Stimulated activated CD4-positive, alpha-beta T cell treated with anti-CD3 and anti-CD28 coated beads, Interleukin-2, amount 100 ng/mL, for 24 hours (primary cell): ENCODE measurements at places on chromosomes 1 and 21.
A peak's percentile ranks its signal among the peaks of the same experiment; 100 is the strongest.

DNA sequence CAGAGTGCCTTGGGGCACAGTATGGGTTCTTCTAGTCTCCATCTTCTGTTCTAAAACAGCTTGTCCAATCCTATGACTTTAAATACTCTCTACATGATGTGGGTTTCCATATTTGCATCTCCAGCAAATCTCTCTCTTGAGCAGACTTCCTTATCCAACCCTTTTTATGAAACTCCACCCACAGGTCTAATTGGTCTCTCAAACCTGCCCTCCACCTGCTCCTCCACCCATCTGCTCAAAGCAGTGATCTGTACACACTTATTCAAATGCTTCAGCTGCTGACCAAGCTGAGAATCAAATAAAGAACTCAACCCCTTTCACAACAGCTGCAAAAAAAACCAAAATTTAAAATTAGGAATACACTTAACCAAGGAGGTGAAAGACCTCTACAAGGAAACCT lies 11.5 kb downstream of the MCOLN2 start:
- DNase-seq: no peak

DNA sequence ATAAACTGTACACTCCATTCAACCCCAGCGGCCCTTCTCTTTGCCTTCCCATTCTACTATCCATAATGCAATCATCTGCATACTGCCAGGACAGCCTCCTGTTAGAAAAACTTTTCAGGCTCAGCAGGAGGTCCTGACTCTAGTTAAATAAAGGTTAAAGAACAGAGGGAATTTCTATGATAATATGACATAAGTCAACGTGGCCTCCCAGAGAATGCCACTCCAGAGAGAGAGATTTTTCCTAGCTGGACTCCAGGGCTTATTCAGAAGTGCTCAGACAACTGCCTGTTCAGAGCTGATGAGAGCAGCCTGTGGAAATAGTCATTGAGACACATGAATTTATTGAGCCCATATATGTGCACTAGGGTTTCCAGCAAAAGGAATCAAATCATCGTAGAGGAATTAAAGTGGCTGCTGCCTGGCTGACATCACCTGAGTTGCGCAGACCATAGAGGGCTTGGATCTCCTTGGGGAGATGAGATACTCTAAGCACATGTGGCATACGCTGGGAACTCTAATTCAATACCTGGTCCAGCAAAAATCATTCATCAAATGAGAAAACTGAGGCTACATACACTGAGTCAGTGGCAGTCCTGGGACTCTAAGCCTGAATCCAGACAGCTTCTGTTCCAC lies 736.2 kb downstream of the PTPRU start:
- DNase-seq: no peak

- no peak for DNase-seq
Measured at GRCh38 chr1:156795787-156796186, 20.9 kb downstream of the SH2D2A start.

- no peak for DNase-seq
Measured at GRCh38 chr1:178385662-178386061, 111.1 kb downstream of the CLEC20A start.

- no peak for DNase-seq
Measured at GRCh38 chr1:8910331-8910730, 31.8 kb upstream of the ENO1 start.

DNA sequence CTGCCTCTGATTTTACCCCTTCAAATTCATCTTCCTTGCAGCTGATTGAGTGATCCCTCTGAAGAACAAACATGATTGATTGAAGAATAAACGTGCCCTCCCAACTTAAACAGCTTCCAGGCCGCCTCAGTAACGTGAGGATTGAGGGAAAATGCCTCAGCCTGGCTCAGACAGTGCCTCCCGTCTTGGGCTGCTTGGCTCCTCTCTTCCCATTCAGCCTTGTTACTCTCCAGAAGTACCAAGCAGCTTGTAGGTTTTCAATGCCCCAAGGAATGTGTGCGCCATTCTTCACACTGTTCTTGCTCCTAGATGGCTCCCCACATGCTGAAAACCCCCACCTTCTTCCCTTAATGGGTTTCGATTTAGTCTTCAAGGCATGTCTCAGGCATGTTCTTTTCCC lies 51.8 kb downstream of the ST6GALNAC5 start:
- DNase-seq: no peak

DNA sequence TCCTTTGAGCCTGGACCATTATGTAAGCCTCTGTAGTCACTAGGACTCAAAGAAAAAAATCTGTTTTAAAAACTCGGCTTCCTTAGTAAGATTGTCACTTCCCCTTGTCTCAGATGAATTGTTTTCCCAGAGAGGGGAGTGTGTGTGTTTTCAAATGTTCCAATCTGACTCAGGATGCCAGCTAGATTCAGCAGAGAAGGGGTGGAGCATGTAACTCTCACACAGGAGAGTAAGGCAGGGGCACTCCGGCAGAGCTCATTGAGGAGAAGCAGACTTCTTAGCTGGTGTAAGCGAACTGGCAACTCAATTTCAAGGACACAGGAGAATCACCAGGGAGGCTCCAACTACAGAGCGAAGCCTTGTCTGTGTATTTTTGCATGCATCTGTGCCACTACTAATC lies 623.2 kb downstream of the LMO4 start:
- DNase-seq: no peak

GRCh38 chr1:19344372-19344810 lies 32.3 kb downstream of the SLC66A1 start:
- DNase-seq: peak; percentile 63

DNA sequence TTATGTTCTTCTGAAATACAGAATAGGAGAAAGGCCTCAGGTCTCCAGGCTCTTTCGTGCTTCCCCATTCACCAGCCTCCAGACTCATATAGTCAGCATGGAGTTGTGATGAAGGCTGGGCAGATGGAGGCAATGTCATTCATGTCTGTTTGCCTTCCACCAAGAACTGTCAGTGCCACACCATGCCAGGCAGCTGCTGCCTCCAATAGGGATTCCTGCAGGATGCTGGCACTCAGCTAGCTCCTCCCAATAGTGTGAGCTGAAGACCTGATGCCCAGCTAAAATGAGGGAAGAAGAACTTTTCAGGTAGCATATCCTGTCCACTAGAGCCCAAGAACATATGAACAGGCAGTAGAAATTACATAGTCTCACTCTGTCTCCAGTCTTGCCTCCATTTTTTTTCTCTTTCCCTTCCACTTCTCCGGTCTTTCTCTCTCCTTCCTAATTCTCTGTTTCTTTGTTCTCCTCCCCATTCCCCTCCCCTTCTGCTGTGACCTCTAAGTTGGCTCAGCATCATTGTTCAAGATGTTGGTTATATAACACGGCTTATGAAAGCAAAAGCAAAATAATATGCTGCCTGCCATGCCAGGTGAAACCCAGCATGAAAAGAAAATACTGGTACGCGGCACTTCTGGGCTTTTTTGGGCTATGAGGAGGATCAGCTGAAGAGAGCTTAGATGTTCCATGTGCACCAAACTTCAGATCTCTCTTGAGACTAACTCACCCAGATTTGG lies 17.3 kb downstream of the GLUL start:
- DNase-seq: no peak

DNA sequence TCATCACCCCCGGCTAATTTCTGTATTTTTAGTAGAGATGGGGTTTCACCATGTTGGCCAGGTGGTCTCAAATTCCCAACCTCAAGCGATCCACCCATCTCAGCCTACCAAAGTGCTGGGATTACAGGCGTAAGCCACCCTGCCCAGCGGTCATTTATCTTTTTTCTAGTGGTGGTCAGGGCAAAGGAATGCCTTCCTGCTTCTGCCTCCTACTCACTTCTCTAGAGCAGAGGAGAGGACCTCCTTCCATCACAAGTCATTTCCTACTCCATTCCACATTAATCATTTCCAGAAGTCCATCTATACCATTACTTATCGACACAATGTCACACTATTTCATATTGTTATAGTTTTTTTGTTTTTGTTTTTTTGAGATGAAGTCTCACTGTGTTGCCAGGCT lies 13.3 kb downstream of the FBXO42 start:
- DNase-seq: no peak

- no peak for DNase-seq
Measured at GRCh38 chr1:94683886-94684285, 136.3 kb upstream of the SLC44A3 start.

GRCh38 chr1:192766009-192766625 lies 42.7 kb upstream of the RGS2 start:
- no peak for DNase-seq

GRCh38 chr1:18924221-18924691 lies 21.9 kb upstream of the ALDH4A1 start:
- DNase-seq: no peak

- DNase-seq: no peak
Measured at GRCh38 chr1:232784794-232785193, 20.4 kb upstream of the MAP10 start.

DNA sequence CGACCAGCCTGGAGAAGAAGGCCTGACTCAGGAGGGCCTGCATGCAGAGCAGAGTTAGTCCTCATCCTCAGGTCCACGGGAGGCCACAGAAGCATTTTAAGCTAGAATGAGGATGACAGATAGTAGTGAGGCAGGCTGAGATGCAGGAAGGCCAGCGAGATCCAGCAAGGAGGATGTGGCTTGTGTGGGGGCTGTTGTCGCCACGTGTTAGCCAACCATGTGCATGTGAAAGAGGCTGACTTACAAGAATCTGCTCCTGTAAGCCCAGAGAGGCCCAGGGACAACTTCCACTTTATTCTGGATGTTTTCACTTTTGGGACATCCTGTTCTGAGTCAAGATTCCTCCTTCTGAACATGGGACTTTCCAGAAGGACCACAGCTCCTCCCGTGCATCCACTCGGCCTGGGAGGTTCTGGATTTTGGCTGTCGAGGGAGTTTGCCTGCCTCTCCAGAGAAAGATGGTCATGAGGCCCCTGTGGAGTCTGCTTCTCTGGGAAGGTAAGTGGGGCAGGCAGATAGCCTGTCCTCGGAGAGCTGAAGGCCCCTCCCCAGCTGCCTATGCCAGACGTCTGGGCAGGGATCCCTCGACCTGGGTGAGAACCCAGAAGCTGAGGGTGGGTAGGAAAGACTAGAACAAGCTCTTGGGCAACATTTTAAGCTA lies at the start of gene SLAMF8:
SLAMF8 (plus strand) TSS at position 433 of the 661 bp plus-strand sequence; CDS start at position 459, 26 bp downstream.
- DNase-seq: peak; percentile 44

GRCh38 chr21:32203877-32204480 lies 74.9 kb downstream of the MIS18A start:
- no peak for DNase-seq

DNA sequence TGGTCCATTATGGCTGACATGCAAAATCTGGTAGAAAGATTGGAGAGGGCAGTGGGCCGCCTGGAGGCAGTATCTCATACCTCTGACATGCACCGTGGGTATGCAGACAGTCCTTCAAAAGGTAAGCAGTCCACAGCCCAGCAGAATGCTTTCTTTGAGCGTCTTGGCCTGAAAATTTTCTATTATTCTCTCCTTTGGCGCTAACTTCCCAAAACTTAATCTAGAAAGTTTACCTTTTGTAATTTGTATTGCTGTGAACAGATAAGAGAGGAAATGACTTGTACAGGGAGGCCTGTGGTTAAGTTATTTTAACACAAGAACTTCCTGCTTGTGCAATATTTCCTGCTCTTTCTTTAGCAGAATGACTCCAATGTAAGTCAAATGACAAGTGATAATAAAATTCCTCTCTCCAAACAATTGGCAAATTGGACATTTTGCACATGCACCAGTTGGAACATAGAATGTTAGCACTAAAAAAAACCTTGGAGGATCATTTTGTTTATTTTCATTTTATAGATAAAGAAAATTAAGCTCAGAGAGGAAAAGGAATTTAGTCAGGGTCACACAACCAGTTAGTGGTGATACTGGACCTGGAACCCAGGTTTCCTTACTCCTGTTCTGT lies 18.9 kb downstream of the CAP1 start:
- DNase-seq: no peak
